ENCODE measurements at places on chromosomes 12 and 14. TPM values are rescaled to one million over a fixed set of nuclear protein-coding genes. Genes with fewer than 3 reads are reported as not detected.

- no peak for DNase-seq
Observed at GRCh38 chr14:79395061-79395460, 816.2 kb downstream of the DIO2 start.

GRCh38 chr12:121166356-121166755 is 33.7 kb downstream of the P2RX7 start:
- DNase-seq, result no peak

GRCh38 chr14:91328313-91329050 is 84.0 kb upstream of the GPR68 start:
- DNase-seq, result no peak

DNA sequence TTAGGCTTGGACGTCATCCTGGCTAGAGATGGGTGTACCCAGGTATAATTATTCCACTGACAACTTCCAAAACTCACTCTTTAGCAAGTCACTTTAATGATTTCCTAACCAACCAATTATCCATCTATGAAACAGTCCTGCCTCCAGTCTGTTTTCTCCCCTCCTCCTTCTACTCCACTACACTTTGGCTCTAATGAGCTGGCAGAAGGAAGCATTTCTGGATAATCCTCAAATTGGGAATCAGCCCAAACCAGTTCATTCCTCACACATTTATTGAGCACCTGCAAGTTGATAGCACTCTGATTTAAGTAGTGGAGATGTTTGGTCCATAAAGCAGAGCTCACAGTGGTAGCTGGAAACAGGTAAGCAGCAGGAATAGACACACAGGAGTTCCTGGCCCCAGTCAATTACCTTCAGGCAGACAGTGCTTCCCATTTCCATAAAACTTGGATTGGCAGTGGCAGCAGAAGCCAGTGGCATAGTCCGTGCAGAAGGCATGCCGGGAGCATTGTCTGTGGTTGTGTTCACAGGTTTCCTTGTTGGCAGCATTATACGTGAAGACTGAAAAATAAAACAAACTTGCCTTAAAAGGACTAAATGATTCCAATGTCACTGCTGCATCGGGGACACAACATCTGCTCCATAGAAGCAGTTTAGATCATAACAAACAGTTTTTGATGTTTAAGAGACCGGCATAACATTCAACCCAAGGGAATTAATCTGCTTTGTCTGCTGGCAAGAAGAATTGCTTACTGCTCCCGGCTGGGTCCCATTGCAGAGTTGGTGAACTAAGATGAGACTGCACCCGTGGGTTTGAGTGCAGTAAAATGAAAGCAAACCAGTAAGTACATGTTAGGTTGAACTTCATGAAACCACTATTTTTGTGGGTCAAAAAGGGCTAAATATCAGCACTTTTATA is 26.2 kb downstream of the NID2 start:
- no peak for DNase-seq

DNA sequence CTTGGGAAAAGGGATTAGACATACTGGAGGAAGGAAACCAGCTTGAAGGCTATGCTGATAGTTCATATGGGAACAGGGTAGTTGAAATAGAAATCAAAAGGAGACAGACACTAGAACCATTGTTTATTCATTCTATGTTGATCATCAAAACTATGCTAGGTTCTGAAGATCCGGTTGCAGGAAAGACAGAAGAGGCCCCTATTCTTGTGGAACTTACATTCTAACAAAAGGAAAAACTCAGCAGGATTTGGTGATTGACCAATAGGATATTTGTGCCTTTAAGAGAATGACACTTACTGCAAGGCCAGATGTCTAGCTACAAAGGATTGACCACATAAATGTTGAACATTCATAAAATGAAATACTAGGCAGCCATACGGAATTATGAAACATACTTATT is 179.2 kb downstream of the AKAP6 start:
- no peak for DNase-seq

DNA sequence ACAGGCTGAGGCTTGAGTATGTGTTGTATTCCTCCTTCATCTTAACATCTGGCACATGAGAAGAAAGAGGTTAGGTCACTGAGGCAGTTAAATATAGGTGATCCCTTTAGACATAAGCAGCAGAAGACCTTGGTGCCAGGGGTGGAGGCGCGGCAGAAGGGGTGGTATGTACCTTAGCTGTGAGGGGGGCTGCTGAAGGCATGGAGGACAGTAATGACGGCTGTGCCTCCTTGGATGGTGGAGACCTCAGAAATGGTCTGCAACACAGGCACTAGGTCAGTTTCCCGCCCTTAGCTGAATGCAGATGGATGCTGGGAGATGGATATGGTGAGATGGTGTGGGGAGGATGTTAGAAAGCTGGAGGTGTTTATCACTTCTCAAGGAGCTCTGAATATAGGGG is 1.5 kb upstream of the PNMA1 start:
- DNase-seq, result no peak

GRCh38 chr14:35196571-35196970 is 74.2 kb downstream of the PRORP start:
- no peak for DNase-seq

DNA sequence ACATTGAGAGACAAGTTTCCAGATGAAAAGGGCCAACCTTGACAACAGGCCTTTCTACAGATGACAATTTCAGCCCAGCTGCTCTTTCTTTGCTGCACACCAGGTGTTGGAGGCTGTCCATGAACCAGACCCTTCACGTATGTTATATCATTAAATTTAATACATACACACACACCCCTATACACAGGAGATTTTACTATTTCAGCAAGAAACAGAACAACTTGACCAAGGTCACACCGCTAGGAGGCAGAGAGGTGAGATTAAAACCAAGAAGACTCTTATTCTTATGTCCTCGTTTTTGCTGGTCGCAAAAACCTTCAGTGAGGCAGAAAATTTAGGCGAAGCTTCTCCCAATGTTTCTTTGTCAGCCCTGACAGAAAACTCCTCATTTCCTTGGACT is 1585.9 kb downstream of the AACS start:
- DNase-seq, result no peak

DNA sequence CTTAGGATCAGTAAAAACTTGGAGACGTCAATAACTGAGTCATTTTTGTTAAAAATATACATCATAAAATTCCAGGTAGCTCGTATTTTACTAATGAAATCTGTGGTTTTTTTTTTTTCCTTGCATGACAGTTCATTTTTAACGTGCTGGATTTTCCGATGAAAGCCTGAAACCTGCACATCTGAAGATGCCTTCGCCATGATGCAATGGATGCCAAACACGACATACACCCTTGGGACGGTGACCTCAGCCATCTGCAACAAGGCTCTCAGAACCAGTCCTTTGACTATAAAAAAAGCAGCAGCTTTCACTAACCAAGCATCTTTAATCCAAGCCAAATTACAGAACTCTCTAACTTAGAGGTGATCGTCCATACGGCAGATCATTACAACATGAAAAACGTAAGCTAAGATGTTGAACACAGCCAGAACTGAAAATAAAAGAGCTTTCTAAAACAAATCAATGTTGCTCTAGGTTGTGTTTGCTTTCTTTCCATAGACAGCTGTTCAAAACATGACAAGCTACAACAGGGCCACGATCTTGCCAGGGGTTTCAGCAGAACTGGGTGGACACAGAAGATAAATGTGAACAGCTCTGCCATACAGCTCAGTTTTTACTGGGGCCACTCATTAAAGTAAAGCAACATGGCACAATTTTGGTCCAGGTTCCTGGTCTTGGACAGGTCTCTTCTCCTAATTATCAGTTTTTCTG is 7.8 kb downstream of the NIN start:
- DNase-seq, result no peak

- DNase-seq, result no peak
Observed at GRCh38 chr14:87349921-87350320, 643.1 kb downstream of the GALC start.

DNA sequence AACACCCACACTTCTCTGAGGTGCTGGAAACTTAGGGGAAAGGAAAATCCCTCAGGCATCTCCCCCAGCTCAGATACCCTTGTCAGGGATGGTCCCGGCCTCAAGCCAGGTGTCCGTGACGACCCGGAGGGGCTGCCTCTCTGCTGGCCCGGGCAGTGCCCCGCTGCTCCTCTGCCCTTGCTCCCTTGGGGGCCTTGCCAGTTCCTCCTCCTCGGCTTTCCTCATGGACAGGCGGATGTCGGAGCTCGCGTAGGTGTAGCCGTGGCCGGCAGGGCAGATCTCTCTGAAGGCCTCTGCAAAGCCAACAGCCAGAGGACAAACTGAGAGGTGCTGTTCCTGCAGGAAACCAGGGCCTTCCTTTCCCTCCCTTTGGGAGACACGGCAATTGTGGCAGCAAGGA is 34.8 kb downstream of the ISCA2 start:
- no peak for DNase-seq

DNA sequence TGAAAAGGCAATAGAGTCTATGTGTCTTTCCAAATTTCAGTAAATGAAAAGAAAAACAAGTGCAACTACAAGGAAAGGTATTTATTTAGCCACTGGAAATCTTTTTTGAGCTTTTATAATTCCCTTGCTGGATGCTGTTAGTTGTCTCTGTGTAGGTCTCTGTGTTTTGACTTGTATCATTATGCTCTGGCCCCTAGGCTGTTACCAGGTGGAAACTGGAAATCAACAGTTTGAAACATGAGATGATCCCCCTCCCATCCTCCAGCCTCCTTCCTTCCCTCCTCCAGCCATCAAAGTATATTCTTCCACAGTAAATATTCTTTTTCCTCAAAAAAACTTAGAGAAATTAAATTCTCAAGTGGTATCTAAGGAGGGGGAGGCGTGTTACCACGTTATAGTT is 934 bp upstream of the DCN start:
- no peak for DNase-seq

GRCh38 chr12:127108360-127109215 is 1158.4 kb upstream of the TMEM132C start:
- peak; percentile 16 for DNase-seq

GRCh38 chr14:94138251-94138650 is 8.8 kb upstream of the IFI27L2 start:
- no peak for DNase-seq

- DNase-seq, result no peak
Observed at GRCh38 chr14:50719911-50720759, 52.0 kb upstream of the SAV1 start.

DNA sequence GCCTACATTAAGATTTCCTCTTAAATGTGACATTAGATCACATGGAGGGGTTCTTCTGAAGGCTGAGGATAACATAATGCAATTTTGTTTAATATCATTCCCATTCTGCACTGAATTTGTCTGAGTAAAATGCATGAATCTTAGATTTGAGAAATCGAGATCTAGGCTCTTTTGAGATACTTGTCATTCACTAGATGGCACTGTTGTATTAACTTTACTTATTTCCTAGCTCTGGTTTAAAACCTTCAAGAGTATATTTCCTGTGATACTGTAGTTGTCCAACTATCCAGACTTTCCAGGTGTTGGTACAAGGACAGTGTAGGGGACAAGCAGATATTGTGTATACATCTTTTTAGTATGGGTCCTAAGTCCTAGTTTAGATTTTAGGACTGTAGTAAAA is 91.7 kb upstream of the SEL1L start:
- DNase-seq, result no peak

- DNase-seq, result no peak
Observed at GRCh38 chr12:31835276-31835882, 106.6 kb upstream of the AMN1 start.

- DNase-seq, result no peak
Observed at GRCh38 chr12:78331181-78331580, 500.5 kb downstream of the NAV3 start.

- DNase-seq, result no peak
Observed at GRCh38 chr12:47874316-47874715, 30.5 kb downstream of the VDR start.

GRCh38 chr12:122929812-122930211 is 33.9 kb upstream of the VPS37B start:
- no peak for DNase-seq

DNA sequence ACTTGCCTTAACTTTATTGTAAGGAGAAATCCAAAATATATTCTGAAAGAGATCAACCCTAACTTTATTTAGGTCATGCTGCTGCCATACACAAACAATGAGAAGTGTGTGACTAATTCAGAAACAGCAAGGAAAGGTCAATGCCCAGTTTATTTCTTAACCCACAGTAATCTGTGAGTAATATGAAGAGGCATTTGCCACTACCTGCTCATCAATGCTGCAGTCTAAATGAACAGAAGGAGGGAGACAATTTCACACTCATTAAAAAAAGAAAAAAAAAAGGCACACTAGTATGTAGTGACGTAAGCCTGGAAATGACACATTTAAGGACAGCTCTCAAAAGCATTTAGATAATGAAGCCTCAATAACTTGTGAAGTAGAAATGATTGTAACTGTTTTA is 90.5 kb upstream of the FOXN3 start:
- DNase-seq, result no peak

- no peak for DNase-seq
Observed at GRCh38 chr14:37047996-37048395, 124.4 kb downstream of the SLC25A21 start.

DNA sequence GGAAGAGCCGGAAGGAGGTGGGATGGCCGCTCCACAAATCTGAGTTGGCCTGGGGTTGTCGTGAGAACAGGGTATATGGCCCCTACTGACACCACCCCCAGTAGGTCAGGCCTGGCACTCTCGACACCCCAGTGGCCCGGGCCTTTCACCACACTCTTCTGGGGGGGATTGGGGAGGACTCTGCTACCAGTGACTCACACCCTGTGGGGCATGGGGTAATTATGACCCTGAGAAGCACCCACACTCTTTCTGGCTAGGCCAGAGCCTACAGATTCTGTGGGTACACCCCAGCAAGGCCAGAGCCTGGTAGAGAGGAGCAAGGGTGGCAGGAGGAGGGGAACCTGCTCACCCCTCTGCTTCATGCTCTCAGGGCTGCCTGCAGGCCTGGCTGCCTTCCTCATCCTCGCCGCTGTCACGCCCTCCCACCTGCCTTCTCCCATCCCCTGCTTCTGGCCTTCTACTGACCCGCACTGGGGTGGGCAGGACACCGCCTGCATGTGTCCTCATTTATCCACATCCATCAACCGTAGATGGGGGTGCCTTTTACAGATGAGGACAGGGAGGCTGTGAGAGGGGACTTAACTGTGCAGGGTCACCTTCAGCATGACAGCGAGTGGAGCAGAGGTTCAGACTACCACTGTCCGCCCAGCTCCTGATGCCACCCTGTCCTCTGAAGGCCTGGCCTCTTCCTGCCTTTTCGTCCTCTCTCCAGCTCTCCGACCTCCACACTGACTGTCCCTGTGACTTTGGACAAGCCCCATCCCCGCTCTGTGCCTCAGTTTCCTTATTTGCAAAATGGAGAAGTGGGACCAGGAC is 18.4 kb downstream of the ASB2 start:
- DNase-seq, result no peak

CYP46A1 gene
- total RNA-seq, result not detected

SMIM41 gene
- not detected for total RNA-seq

ZCCHC8 gene
- 48.4 TPM for total RNA-seq

RASAL1 gene
- 0.34 TPM for total RNA-seq

CLMN gene
- total RNA-seq, result 0.80 TPM

LRP6 gene
- total RNA-seq, result 5.5 TPM

DAO gene
- total RNA-seq, result not detected

KLRD1 gene
- total RNA-seq, result 2.5 TPM

ARHGAP9 gene
- total RNA-seq, result 102 TPM

SSPN gene
- not detected for total RNA-seq

Data from activated T-helper 1 cell treated with anti-CD3 and anti-CD28 coated beads, Interleukin-12 subunit alpha, Interleukin-12 subunit beta, Interleukin-2, Interleukin-4 antibody, amounts not matched to agents 30 ng/mL and 10 ng/mL and 1 ng/mL, durations not matched to agents 14 hours and 24 hours and 36 hours (primary cell).